ENCODE measurements at places on chromosomes 6 and 20.

GRCh38 chr6:139278190-139278589, 13.6 kb downstream of the TXLNB start:
- no peak for DNase-seq

- DNase-seq: no peak
These were observed 322.2 kb downstream of the ESR1 start for GRCh38 chr6:152129691-152130151.

DNA sequence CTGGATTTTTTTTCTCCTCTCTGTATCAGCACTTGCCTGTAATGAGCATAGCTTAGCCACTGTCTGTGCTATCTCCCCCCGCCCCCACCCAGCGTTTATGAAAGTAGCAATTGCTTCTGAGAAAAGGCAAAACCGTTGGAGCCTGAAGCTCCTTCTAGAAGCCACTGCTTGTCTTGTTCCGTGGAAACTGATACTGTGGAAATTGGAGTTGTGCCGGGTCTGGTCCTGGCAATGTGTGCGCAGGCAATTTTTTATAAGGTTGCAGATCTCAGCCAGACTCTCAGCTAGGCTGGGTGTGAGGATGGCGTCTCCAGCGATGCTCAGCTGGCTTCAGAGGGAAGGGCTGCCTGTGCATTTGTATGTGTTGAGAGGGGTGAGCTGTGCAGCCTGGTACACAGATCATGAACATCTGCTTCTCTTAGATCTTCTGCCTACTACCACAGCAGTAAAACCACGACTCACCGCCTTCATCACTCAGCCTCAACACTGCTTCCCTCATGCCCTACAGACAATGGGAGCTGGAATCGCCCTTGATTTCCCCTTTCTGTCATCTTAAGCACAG, 72.4 kb upstream of the GTSF1L start:
- no peak for DNase-seq

DNA sequence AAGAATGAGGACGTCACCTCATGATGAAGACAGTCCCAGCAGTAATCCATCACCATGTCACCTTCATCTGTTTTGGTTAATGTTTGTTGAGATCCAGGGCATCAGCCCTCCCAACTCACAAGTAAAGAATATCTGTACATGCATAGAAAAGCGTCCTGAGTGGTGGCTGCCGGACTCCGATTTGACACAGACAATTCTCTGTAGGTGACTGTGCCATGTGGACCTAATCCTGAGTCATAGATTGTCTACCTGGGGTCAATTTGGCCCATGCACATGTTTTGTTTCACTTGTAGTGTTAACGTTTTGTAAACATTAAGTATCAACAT, 168.4 kb upstream of the UST start:
- no peak for DNase-seq

GRCh38 chr6:53410508-53411258, 61.9 kb upstream of the ELOVL5 start:
- no peak for DNase-seq

- no peak for DNase-seq
These were observed 36.1 kb upstream of the INSM1 start for GRCh38 chr20:20331817-20332216.

- peak; percentile 39 for DNase-seq
These were observed 316.8 kb upstream of the TSHZ2 start for GRCh38 chr20:52655395-52655794.

DNA sequence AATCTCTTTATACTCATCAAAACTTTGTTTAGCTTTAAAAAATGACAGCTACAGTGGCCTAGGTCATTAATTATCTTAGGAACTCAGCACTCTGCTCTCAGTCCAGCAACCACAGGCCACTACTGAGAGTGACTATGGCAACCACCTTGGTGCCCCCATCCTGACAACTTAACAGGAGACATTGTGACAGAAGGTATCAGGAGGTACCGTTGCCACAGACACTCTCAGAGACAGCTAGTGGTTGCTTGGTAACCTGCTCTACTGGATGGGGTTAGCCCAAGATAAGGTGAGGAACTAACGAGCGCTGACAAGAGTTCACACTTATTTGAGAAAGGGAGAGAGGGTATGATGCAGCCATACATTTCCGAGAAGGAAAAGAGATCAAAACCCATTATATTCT, 76.1 kb upstream of the TFAP2D start:
- DNase-seq: no peak

- DNase-seq: no peak
These were observed 227.3 kb downstream of the TINAG start for GRCh38 chr6:54535568-54535967.

GRCh38 chr20:43725666-43726065, 1.1 kb downstream of the GTSF1L start:
- no peak for DNase-seq

GRCh38 chr20:4069751-4070150, 54.4 kb upstream of the RNF24 start:
- no peak for DNase-seq

DNA sequence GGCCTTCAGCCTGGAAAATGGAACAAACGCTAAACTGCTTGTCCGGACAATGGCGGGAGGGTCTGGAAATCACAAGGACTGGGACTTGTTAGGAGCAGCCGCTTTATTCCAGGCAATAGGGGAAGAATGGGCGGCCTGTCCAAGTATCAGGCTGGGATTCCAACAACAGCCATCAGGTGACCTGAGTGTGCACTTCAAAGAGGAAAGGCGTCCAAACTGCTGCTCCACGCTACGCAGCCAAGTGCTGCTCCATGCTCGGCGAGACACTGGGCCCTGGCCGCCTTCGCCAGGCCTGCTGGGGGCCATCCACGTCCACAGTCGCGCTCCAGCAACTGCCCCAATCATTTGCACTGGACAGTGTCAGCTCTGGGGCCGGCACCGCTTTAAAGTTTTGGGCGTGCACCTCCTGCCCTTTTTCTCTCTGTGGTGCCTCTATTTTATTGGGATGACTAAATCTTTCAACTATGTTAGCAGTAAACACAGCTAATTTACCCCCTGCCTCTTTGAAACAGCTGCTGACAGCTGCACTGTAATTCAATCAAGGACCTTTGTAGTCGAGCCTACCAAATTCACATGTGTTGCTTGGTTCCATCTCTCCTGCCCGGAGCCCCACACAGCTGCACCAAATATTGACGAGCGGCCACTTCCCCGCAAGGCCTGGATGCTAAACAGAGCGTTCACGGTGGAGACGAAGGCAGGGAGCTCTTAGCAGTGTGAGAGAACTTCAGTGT, 98.3 kb downstream of the BMP7 start:
- DNase-seq: no peak

- no peak for DNase-seq
These were observed 652.1 kb downstream of the CBLN4 start for GRCh38 chr20:55353206-55353605.

DNA sequence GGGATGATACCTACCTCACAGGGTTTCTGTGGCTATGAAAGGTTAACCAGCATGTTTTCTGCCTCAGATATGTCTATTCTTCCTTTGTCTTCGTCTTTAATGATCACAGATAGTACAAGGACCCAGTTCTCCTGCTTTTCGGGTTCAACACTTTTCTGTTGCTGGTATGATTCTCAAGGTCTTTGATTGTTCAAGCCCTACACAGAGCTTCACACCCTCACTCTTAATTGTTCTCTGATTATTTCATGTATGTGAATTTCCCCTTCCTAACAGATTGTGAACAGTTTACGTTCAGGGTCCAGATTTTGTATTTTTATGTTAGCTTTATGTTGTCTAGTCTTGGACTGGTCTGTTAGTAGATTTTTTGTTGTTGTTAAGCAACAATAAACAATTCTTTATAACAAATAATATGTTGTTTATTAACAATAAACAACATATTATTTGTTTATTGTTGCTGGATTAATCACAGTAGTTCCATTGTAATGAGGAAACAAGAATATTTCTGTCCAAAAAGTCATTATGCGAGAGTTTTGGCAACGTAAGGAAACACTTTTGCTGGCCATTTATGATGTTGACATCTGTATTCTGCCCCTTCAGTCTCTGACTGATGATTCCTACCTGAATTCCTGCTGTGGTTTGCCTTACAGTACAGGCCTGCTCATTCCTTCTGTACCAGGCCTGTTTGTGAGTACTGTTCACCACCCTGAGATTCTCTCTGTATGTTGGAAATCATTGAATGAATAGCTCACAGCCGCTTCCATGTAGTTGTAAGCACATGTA, 27.2 kb upstream of the TULP4 start:
- no peak for DNase-seq

- DNase-seq: no peak
These were observed 585.1 kb downstream of the QKI start for GRCh38 chr6:163999475-164000125.

DNA sequence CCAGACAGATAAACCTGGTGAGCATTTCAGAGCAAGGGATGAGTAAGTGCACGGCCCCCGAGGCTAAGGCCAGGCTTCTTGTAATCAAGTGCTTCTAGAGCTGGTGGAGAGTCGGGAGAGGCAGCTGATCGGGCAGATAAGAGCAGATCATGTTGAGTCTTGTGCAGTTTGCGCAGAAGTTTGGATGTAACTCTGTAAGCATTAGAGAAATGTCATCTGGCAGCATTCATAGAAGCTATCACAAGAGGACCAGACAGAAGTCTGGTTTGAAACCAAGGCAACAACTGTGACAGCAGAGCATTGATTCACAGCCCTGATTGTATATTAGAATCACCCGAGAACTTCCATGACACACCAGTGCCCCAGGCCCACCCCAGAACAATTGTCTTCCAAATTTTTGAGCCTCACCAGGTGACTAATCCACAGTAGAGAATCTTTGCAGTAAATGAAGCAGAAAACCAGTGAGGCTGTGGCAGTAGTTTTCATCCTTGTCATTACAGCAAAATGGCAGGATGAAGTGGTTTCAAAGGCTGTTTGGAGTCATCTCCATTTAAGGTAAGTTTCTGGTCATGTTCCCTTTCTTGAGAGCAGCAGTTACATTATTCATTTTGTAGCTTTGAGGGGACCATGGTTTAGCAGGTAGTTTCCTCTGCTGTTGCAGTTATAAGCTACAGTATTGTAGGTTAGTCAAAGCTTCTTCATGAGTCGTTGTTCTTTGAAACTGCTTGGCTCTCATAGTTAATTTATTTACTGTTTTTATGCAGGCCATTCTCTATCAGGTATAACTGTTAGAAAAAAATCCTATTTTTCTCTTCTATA, 84.1 kb downstream of the RNF217 start:
- no peak for DNase-seq

- DNase-seq: no peak
These were observed 16.3 kb downstream of the ADISSP start for GRCh38 chr20:3751305-3751674.

DNA sequence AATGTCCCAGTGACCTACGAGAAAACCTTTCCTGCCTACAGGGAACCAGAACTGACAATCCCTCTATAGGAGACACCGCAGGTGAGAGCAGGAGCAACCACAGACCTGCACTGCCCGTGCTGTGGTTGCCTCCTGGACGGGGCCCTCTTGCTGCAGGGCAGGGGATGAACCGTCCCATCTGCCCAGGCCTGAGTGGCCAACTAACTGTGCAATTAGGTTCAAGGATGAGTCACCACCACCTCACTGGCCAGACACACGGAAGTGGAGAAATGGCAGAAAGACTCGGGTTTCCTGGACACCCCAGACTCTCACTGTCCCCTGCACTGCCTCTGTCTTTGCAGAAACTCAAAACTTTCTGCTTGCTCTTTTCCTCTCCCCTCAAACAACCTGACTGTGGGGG, 13.8 kb upstream of the HLA-G start:
- DNase-seq: no peak

GRCh38 chr6:166539543-166539942, 46.9 kb downstream of the RAMACL start:
- no peak for DNase-seq

DNA sequence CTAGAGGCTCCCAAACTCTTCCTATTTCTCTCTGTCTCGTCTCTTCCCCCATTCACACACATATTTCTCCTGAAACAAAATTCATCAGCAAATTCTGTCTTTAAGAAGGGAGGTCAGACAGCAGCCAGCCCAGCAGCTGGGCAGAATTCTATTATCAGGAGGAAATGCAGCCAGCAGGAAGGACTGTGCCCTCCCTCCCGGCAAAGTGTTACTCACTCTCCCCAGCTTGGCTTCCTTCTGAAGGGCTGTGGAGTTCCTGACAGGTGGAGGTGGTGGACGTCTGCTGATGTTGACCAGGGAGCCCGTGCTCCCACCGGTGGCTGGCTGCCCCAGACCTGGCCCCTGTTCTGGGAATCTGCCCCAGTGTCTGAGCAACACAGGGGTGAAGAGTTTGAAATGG, 37.3 kb downstream of the KCNB1 start:
- no peak for DNase-seq

DNA sequence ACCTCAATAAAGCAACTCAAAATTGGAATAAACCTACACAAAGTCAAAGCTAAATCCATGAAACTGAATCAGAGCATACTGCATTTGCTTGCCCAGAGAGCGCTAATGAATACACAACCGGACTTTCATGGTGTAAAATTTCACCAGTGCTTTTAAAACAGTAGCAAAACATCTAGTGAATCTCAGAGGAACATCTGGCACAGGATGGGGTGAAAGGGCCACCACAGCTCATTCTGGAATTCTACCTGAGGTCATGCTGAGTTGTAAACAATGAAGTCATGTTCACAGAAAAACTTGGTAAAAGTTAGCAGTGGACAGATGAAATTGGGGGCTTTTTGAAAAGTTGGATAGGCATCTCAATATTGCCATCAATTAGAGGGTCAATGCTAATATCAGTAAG, 125.6 kb upstream of the STXBP5 start:
- no peak for DNase-seq

GRCh38 chr6:169893624-169894023, 142.2 kb downstream of the ERMARD start:
- DNase-seq: no peak

DNA sequence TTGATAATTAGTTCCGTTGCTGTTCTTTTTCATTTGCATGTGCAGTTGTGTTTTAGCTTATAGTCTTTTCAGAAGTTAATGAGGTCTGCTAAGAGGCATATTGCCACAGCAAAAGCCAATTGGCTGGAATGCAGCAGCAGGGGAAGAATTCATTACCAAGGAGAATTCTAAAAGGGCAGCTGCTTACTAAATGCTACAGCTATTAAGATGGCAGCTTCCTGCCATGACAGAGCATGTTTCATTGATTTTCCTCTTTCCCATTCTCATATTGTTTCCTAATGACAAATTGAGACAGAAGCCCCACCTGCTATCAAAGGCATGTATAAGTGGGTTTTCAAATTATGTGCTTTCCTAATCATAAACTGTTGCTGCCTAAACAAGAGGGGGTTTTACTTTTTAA, 66.6 kb downstream of the CLVS2 start:
- no peak for DNase-seq

- no peak for DNase-seq
These were observed 62.0 kb downstream of the CRYBG1 start for GRCh38 chr6:106422534-106422933.

GRCh38 chr6:91633374-91634111, 1046.7 kb upstream of the MAP3K7 start:
- no peak for DNase-seq

DNA sequence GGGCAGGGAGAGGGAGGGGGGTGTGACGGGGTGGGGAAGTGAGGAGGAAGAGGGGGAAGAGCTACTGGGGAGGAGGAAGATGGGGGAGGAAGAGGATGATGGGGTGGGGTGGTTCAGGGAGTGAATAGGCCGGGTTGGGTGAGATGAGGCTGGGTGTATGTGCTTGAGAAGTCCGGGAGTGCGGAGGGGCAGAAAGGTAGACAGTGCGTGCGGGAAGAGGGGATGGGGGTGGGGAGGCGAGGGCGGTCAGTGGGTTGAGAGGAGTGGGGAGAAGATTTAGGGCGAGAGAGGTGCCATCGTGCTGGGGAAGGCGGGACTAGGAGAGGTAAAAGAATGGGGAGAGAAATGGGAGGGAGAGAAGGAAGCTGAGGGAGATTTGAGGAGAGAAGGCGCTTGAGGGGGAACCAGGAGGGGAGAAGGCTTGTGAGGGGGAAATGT, 30.9 kb upstream of the NOTCH4 start:
- DNase-seq: no peak

GRCh38 chr20:36574366-36575135, 1.2 kb downstream of the TGIF2 start:
- DNase-seq: no peak

Measured in esophagus muscularis mucosa (tissue), 4 donors.